ENCODE measurements at places on chromosomes 11 and 22. TPM values are rescaled to one million over a fixed set of nuclear protein-coding genes. Genes with fewer than 3 reads are reported as not detected.
A peak's percentile ranks its signal among the peaks of the same experiment; 100 is the strongest.

The BDNF gene
- 0.88 TPM for total RNA-seq

GRCh38 chr11:88689548-88690240 lies 352.2 kb upstream of the CTSC start:
- peak; percentile 3 for DNase-seq

The VPREB3 gene
- total RNA-seq, result not detected

GRCh38 chr11:17548444-17548843 lies 1.4 kb downstream of the OTOG start:
- DNase-seq, result no peak

DNA sequence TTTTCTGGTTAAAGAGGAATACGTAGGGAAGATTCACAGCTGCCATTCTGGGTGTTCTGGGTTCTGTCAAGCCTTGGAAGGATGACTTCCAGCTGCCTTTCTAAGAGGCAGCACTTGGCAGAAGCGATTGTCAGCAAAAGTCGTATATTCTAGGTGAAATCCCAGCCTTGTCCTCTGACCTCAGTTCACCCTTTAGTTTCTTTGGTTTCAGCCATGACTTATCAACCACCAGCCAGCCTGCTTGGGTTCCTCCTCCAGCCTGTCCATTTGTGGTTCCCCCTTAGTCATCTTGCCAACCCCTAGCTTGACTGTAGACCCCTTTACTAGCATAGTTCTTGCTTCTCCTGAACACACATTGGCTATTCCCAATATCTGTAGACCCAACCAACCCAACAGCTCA lies 102.3 kb upstream of the CD44 start:
- no peak for DNase-seq

The MPPED2 gene
- total RNA-seq, result 103 TPM

The TNRC6B gene
- 146 TPM for total RNA-seq

- no peak for DNase-seq
Measured at GRCh38 chr11:2754008-2754407, 54.2 kb upstream of the KCNQ1OT1 start.

DNA sequence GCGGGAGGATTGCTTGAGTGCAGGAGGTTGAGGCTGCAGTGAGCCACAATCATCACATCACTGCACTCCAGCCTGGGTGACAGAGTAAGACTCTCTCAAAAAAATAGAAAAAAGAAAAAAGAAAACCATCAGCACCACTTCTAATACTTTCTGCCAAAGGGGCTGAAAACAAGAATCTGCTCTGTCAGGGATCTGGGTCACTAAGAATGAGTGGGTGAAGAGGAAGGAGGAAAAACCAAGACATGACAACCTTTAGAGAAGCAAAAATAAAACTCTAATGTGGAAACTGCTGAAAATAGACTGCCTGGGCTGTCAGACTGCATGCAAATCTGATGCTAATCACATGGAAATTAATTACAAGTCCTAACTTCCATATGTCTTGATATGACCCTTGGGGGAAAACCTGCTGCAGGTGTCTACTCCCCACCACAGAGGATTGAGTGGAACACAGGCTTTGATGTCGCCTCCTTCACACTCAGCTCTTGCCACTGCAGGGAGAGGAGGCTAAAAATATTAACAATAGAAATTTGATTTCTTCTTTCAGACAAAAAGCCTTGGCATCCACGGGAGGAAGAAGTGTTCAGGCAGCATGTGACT lies 62.5 kb upstream of the CRTAM start:
- DNase-seq, result no peak

DNA sequence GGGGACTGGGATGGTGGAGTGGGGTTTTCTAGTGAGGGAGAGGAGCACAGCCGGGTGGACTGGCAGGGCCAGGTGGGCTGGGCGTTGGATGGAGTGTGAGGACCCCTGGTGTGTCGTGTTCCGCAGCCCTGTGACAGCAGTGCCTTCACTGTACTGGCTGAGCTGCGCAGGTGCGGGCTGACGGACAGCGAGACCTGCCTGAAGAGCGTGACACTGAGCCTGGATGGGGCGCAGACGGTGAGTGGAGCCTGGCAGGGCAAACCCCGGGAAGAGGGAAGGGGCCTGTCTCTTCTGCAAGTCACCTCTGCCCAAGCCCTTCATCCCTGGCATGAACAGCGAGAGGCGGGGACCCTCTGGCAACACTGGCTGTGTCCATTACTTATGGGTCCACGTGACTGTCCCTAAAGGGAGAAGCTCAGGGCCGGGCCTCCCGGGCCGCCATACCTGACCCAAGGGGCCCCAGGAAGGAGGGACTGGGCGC lies 10.0 kb downstream of the MUC5AC start:
- DNase-seq, result no peak

DNA sequence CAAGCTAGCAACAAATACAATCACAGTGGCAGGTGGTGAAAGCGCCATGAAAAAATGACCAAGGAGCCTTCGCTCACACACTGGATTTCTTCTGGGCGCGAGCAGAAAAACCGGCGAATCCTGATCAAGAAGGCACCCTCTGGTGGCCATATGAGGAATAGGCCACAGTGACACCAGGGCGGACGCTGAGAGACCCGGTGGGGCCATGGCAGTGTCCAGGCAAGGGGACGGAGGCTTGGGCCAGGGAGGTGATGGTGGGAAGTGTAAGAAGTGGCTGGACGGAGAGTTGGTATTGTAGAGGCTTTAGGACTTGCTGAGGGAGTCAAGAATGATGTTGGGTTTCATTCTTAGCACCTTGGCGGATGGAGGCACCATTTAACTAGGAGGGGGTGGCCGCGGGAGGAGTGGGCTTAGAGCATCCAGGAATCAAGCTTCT lies 16.9 kb upstream of the RAC2 start:
- DNase-seq, result peak; percentile 45

The METTL15 gene
- 13.3 TPM for total RNA-seq

DNA sequence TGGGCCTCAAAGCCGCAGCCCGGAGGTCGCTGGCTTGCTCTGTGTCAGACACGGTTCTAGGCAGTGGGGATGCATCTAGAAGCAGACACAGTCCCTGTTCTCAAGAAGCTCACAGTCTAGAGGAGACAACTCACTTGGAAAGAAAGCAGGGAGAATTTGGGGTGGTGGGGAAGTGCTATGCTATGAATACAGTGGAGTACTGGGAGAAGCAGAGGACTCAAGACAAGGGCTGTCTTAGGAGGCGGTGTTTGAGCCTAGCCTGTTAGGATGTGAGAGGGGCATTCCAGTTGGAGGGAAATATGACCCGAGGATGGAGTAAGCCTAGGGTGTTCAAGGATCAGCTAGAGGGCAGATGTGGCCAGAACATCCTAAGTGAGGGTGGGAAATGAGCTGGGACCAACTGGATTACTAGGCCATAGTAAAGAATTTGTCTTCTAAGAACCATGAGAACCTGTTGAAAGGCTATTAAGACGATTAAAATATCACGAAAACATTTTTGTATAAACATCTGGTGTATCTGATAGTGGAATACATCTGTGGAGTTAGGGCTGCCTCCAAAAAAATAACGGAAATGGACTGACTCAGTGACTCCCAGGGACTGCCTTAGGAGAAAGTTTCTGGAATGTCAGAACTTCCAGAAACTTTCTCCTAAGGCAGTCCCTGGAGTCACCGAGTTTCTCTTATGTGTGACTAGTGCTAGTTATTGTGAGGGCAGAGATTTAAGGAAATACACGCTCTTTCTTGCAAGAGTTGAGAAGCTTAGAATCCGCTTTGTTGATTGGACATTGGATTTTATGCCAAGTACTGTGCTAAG lies 1.1 kb upstream of the PITPNB start:
- peak; percentile 8 for DNase-seq

The SPA17 gene
- total RNA-seq, result 24.4 TPM

The ART5 gene
- total RNA-seq, result 11.8 TPM

- DNase-seq, result no peak
Measured at GRCh38 chr11:44574610-44575287, 9.3 kb downstream of the CD82 start.

- no peak for DNase-seq
Measured at GRCh38 chr22:19992481-19992911, 24.1 kb downstream of the ARVCF start.

DNA sequence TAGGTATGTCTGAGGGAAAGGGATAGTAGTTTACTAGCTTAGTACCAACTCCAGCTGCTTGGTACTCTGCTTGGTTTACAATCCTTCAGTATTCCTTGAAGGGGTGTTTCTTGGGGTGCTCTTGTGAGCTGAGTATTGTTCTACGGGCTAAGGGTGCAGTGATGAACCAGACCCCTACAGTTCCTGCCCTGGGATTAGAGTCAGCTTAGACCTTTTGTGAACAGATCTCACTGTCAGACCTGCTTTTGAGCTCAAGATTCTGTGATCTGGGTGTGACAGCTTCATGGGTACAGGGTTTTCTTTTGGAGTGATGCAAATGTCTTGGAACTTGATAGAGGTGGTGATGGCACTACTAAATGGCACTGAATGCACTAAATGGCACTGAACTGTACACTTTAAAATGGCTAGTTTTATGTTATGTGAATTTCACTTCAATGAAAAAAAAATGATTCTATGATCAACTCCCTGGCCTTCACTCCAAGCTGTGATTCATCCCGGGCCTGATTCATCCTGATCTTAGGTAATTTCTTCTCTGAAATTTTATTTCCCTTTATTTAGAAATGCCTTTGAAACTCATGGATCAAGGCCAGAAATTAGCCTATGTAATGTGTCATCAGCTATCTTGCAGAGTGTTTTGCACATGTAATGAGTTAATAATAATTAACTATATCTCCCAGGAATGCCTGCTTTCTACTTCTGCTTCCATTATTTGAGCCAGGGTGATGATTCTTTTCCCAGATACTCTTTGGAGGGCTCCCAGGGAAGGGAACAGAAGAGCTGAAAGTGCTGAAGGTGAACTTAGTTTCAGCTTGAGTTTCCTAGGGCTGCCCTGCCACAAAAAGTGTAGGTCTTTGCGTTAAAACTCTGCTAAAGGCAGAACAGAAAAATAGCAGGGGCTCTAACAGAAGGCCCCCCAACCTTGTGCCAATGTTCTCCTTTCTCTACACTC lies 87.9 kb downstream of the NCAM1 start:
- DNase-seq, result no peak

The CD3E gene
- total RNA-seq, result 3.5 TPM

GRCh38 chr11:2135648-2136201 lies 3.5 kb downstream of the IGF2 start:
- no peak for DNase-seq

- no peak for DNase-seq
Measured at GRCh38 chr11:128095466-128095981, 491.8 kb downstream of the ETS1 start.

DNA sequence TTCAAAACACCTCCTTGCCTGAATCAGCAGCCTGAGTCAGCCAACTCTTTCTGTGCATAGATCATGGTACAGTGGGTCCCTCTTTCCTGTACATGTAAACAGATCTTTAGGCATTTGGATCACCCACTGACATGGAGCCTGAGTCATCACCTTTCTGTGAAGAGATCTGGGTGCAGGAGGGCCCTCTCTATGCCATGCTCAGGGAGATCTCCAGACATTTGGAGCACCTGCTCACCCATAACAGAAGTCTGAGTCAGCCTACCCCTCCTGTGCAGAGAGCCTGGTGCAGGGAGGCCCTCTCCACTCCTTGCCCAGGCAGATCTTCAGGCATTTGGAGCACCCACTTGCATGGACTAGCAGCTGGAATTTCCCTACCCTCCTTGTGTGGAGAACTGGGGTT lies 56.2 kb upstream of the GLYAT start:
- no peak for DNase-seq

- peak; percentile 56 for DNase-seq
Measured at GRCh38 chr11:64060861-64061444, 25.2 kb downstream of the FLRT1 start.

DNA sequence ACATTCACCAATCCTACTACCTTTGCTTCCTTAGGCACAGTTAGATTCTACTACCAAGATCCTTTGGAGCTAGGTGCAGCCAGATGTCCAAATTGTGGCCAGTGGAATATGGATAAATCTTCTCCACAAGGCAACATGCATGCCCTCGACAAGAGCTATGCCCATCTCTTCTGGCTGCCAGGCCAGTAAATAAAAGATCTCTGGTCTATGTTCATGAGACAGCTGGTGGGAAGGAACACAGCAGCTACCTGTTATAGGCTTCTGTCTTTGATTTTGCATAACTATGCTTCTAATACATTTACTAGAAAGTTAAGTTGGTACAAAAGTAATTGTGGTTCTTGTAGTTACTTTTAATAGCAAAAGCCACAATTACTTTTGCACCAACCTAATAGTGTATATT lies 182.7 kb downstream of the DLG2 start:
- DNase-seq, result no peak

GRCh38 chr11:111088847-111089355 lies 156.6 kb upstream of the POU2AF2 start:
- DNase-seq, result no peak

The NFAM1 gene
- total RNA-seq, result 0.89 TPM

- DNase-seq, result no peak
Measured at GRCh38 chr11:130063451-130063850, 6.2 kb upstream of the APLP2 start.

DNA sequence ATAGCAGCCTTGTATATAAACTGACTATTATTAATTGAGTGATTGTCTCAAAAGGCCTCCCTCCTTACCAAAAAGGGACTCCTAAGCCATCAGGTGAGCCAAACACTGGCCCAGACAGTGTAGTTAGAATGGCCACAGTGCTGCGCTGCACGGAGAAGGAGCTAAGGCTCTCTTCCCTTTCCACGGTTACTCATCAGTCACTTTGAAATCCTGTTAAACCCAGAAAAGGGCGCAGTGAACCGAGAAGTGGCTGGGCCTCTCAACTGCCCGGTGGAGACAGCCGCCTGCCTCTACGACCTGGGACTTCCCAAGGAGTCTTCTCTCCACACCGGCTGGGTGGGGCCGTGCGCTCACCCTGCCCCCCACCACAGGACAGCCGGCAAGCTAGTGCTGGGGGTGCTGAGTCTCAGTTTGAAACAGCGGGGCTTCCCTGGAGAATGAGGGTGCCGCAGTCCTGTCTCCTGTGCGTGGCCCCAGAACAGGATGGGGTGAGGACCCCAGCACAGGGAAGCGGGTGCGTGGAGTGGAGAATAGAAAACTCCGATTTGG lies 1.3 kb downstream of the MYH9 start:
- DNase-seq, result peak; percentile 89

DNA sequence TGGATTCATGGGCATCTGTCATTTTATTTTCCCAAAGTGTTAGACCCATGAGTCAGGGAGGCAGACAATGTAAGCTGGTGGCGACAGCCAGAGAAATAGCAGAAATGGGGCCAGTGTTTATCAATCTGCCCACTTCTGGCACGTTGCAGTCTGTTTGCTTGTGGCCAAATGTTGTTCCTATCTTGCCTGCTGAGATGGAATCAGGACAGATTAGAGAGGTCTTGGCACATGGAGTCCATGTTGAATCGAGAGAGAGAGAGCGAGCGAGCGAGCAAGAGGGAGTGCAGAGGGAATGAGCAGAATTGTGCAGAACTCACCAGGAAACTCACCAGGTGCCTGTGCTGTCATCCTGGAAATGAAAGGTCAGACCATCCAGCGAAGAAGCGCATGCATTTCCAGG lies 21.9 kb upstream of the PARVG start:
- DNase-seq, result no peak

DNA sequence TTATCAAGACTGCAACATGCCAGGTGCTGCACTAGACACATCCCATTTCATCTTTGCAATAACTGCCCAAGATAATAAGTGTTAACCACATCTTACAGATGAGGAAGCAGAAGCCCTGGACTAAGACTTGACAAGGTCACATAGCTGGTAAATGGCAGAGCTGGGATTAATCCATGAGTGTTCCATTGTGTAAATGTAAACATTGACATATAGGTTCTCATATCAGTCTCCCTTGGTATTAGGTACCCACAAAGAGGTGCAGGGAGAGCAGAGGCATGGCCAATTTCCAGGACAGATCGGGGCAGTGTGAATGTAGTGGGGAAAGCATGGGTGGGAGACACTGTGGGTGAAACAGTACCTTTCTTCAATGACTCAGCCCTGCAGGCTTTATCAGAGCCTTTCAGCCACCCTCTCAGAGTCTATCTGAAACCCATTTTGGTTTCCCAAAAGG lies 17.9 kb downstream of the MICAL2 start:
- no peak for DNase-seq

Measured in thyroid gland (tissue), 4 donors.